ENCODE measurements at places on chromosomes 1 and 21.

- peaks cover 24% of the 10 kb centered on the region for H3K4me1 ChIP-seq
- H3K27me3 ChIP-seq: no peaks in the 10 kb centered on the region
- H3K4me3 ChIP-seq: no peak overlapping the region
- no peak for DNase-seq
- H3K27ac ChIP-seq: no peak overlapping the region
Measured at GRCh38 chr1:183090391-183091006, 67.3 kb downstream of the LAMC1 start.

- peaks cover 4% of the 10 kb centered on the region for H3K4me1 ChIP-seq
- H3K36me3 ChIP-seq: no peaks in the 10 kb centered on the region
- H3K27me3 ChIP-seq: no peaks in the 10 kb centered on the region
- no peak overlapping the region for H3K27ac ChIP-seq
Measured at GRCh38 chr1:27006683-27007082, 6.0 kb downstream of the TENT5B start.

DNA sequence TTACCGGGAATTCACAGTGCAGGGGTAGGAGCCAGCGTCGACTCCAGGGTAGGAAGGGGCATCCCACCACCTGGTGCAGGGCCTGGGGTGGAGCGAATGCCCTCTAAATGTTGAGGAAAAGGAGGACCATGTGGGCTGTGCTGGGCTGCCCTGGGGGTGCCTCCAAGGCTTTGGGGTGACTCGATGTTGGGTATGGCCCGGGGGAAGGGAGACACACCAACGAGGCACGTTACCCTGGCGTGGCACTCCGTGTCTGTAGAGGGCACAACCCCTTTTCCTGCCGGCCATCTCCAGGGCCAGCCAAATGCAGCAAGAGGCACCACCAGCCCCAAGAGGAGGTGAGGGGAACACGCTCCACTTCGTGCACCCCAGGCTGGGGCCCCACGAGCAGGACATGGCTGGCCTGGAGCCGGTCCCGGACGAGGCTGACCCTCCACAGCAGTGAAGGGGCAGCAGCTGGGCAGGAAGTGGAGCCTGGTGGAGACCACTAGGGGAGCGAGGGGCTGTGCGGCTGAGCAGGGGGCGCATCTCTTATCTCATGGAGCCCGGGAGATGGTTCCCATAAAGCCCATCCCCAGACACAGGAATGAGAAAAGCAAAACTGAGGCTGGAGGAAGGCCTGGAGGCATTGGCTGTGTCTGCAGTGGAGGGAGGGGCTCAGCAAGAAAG is 11.2 kb downstream of the ACTRT2 start:
- H3K4me1 ChIP-seq: no peaks in the 10 kb centered on the region
- H3K36me3 ChIP-seq: no peaks in the 10 kb centered on the region

DNA sequence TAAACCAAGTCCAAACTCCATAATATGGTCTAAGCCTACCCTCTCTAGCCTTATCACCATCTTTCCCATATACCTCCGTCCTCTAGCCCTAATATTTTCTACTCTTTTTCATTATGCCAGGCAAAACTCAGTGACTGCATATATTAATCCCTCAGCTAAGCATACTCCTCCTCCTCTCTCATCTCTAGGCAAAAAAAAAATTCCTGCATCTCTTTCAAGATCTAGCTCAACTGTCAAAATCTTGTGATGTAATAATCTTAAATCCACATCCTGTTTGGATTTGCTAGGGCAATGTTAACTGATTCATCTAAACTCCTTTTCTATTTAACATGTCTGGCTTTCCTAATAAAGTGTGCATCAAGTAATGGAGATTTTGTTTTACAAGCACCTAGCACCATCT is 20.4 kb downstream of the PRPF38A start:
- H3K27me3 ChIP-seq: no peaks in the 10 kb centered on the region
- H3K4me1 ChIP-seq: no peaks in the 10 kb centered on the region
- no peak overlapping the region for H3K4me3 ChIP-seq
- H3K36me3 ChIP-seq: peaks cover 17% of the 10 kb centered on the region
- no peak overlapping the region for H3K27ac ChIP-seq
- no peak for DNase-seq

GRCh38 chr1:76048219-76048618 is 26.3 kb upstream of the ST6GALNAC3 start:
- DNase-seq: no peak
- H3K4me1 ChIP-seq: no peaks in the 10 kb centered on the region
- no peak overlapping the region for H3K27ac ChIP-seq
- H3K27me3 ChIP-seq: no peaks in the 10 kb centered on the region

GRCh38 chr1:22104094-22104493 is 38.8 kb downstream of the WNT4 start:
- no peaks in the 10 kb centered on the region for H3K36me3 ChIP-seq
- H3K27me3 ChIP-seq: no peaks in the 10 kb centered on the region
- H3K4me3 ChIP-seq: no peak overlapping the region
- no peaks in the 10 kb centered on the region for H3K4me1 ChIP-seq
- no peak overlapping the region for H3K27ac ChIP-seq

DNA sequence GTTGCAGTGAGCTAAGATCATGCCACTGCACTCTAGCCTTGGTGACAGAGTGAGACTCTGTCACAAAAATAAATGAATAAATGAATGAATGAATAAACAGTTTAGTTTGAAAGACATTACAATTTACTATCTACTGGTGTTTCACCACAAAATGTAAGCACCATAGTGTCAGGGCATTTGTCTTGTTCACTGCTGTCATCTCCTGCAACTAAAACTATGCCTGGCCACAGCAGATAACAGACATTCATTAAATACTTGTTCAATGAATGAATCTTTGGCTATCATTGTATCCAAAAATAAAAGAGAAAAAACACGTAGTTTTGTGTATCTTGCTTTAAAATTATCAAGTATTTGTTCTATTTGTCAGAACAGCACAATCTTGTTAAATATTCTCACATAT is 32.5 kb downstream of the SASS6 start:
- H3K4me3 ChIP-seq: no peak overlapping the region
- H3K27ac ChIP-seq: no peak overlapping the region
- no peak for DNase-seq
- H3K27me3 ChIP-seq: no peaks in the 10 kb centered on the region
